ENCODE measurements at places on chromosomes 16 and 17. TPM values are rescaled to one million over a fixed set of nuclear protein-coding genes. Genes with fewer than 3 reads are reported as not detected.

GRCh38 chr16:87368029-87368770 lies 15.4 kb downstream of the FBXO31 start:
- H3K4me1 ChIP-seq: peaks cover 24% of the 10 kb centered on the region
- DNase-seq: no peak
- H3K27me3 ChIP-seq: no peaks in the 10 kb centered on the region
- peaks cover 3% of the 10 kb centered on the region for H3K36me3 ChIP-seq
- no peak overlapping the region for H3K4me3 ChIP-seq
- no peak overlapping the region for H3K27ac ChIP-seq

FBXL19 gene
- 3.0 TPM for total RNA-seq

- H3K36me3 ChIP-seq: no peaks in the 10 kb centered on the region
- H3K4me1 ChIP-seq: no peaks in the 10 kb centered on the region
- H3K27me3 ChIP-seq: peaks cover 7% of the 10 kb centered on the region
- H3K4me3 ChIP-seq: no peak overlapping the region
- DNase-seq: no peak
Observed at GRCh38 chr17:48483471-48484131, 47.2 kb downstream of the HOXB1 start.

DNA sequence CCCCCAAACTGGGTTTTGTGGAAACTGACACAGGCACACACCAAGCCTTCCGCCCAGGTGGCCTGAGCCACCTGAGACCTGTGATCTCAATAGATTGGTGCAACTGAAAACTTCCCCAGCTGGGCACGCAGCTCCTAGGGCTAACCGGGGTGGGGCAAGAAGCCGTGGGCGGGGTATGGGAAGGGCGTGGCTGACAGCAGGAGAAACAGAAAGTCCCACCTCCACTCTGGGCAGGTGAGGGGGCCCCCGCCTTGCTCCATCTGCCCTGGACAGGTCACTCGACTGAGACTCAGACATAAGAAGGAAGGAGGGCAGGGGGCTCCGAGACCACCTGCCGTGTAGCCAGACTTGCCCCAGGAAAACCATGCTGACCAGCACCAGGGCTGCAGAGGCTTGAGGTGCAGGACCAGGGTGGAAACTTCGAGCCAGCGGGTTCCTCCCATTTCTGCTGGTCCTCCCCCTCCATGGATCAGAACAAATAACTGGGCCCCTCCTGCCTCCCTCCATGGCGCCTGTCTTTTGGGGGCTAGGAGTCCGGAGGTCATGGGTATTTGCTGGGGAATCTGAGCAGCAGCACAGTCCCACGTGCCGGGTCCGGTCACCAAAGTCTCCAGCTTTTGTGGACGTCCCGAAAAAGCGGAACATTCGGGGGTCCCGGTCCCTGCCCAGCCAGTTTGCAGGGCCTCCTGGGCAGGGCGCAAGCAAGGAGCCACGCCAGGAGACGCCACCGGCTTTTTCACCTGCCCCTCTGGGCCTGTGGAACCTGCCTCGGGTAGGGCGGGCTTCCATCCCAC lies 1.3 kb downstream of the TIMP2 start:
- peak overlapping the region; percentile 32 for H3K27ac ChIP-seq
- H3K4me1 ChIP-seq: peaks cover 12% of the 10 kb centered on the region
- no peak for DNase-seq
- peaks cover 2% of the 10 kb centered on the region for H3K36me3 ChIP-seq
- H3K27me3 ChIP-seq: no peaks in the 10 kb centered on the region

DNA sequence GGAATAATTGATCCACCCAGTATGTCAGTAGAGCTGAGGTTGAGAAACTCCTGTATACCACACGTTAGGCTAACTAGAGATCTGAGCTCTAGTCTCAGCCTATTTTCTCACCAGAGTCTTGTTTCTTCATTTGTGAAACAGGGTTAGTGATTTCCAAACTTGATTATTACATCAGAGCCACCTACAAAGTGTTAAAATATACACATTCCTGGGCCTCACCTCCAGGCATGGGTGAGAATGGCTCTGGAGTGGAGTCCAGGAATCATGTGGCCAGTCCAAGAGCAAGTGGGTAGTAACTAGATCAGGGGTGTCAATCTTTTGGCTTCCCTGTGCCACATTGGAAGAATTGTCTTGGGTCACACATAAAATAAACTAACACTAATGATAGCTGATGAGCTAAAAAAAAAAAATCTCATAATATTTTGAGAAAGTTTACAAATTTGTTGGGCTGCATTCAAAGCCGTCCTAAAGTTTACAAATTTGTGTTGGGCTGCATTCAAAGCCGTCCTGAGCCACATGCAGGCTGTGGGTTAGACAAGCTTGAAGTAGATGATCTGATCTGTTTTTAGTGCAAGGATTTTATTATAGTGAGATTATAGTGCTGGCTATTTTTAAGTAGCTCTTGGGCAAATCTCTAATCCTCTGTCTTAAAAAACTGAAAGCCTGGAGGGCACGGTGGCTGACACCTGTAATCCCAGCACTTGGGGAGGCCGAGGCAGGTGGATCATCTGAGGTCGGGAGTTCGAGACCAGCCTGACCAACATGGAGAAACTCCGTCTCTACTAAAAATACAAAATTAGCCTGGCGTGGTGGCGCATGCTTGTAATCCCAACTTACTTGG lies 20.4 kb downstream of the PRCD start:
- H3K4me3 ChIP-seq: no peak overlapping the region
- no peak overlapping the region for H3K27ac ChIP-seq
- no peak for DNase-seq
- no peaks in the 10 kb centered on the region for H3K27me3 ChIP-seq
- H3K4me1 ChIP-seq: peaks cover 3% of the 10 kb centered on the region
- H3K36me3 ChIP-seq: peaks cover 15% of the 10 kb centered on the region
